ENCODE measurements at places on chromosomes 1 and 21.

DNA sequence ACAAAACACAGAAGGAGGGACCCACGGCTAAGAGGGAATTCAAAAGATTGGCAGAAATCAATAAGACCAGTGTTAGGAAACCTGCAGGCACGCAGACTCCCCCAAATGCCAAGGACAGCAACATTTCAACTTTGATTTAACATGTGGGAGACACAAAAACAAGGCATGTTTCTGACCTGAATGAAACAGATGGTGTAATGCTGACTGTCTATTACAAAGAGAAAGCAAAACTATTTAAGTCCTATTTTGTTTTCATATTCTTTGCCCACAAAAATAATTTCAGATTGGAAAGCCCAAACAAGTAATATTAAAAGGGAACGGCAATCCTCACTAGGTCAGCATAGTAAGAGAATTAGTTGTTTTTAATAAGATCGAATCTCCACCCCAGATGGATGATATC lies 107.9 kb downstream of the S1PR1 start:
- no peak for DNase-seq

DNA sequence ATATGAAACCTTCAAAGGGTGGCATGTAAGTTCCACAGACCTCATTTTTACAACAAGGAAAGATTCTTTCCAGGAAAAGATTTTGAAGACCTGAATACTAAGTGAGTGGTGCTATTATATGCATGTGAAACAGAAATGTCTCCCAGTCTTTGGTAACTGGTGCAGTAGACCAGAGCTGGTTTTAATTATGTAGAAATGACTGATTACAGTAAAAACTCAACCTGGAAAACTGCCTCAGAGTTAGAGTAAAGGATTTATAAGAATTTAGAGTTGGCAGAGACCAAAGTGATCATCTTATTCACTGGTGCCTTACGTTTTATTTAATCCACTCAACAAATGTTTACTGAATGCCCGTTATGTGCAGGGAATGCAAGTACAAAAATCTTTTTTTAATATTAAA lies 30.2 kb upstream of the LRRC8D start:
- no peak for DNase-seq

GRCh38 chr1:63758791-63759190 lies 15.0 kb upstream of the ROR1 start:
- DNase-seq: no peak

- DNase-seq: no peak
These were observed 47.2 kb downstream of the PTPRF start for GRCh38 chr1:43577655-43578542.

- no peak for DNase-seq
These were observed 47.6 kb upstream of the PPP2R5A start for GRCh38 chr1:212237651-212238050.

DNA sequence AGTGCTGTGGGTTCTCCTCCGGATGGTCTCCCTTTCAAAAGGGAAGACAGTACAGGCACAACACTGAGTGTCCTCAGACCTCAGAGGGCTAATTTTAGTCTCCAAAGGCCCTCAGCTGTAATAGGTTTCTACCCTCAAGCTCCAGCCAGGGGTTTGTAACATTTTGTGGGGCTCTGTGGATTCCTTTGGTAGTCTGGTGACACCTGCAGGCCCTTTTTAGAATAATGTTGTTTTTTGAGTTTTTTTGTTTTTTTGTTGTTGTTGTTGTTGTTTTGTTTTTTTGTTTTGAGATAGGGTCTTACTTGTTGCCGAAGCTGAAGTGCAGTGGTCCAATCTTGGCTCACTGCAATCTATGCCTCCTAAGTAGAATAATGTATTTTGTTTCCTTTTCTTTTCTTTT lies 15.0 kb upstream of the TMEM201 start:
- peak; percentile 29 for DNase-seq

GRCh38 chr1:12345350-12346217 lies 115.8 kb downstream of the VPS13D start:
- DNase-seq: peak; percentile 48

DNA sequence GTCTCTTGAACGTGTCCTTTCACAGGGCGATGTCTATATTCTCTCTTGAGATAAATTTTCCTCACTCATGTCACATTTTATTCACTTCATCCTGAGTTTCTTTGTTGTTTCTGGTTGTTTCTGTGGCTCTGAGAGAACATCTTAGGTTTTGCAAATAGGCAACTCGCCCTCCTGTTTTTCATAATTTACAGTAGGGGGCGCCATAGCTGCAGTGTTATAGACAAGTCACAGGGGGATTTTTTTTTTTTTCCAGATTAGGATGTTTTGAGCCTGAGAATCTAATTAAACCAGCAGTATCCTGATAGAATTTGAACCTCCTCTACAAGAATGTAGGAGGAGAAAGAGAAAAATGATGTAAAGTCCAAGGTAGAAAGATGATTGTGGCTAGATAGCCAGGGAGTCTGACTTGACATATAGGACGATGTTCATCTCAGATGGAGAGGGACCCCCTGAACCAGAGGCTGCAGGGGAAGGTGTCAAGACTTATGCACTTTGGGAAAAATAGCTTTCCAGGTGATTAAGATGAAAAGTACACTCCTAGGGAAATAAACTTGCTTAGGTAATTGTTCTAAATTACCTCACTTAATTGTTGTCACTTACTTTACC lies 76.3 kb downstream of the ZP4 start:
- peak; percentile 39 for DNase-seq

GRCh38 chr1:248847181-248847955 lies 9.3 kb downstream of the ZNF672 start:
- no peak for DNase-seq

DNA sequence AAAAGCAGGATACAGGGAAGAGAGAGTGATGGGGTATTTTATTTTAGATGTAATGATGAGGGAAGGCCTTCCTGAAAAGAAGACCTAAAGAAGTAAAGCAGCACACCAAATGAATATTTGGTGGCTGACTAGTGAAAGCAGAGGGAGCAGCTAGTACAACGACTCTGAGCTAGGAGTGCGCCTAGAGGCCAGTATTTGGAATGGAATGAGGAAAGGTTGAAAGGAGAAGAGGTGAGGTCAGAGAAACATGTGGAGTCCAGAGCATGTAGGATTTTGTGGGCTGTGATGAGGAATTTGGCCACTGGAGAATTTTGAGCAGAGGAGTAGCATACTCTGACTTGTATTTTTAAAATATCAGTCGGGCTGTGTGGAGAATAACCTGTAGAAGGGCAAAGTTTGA lies 11.8 kb upstream of the RPL5 start:
- DNase-seq: no peak

DNA sequence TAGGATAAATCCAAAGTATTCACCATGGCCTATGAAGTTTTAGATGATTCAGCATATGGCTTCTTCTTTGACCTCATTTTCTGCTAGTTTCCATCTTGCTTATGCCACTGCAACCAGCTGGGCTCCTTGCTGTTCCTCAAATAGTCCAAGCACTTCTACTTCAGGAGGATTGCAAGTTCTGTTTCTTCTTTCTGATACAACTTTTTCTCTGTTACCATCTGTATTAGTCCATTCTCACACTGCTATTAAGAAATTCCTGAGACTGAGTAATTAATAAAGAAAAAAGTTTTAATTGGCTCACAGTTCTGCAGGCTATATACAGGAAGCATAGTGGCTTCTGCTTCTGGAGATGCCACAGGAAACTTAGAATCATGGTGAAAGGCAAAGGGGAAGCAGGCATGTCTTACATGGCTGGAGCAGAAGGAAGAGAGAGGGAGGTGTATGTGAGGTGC lies 20.3 kb downstream of the PTGS2 start:
- peak; percentile 75 for DNase-seq

DNA sequence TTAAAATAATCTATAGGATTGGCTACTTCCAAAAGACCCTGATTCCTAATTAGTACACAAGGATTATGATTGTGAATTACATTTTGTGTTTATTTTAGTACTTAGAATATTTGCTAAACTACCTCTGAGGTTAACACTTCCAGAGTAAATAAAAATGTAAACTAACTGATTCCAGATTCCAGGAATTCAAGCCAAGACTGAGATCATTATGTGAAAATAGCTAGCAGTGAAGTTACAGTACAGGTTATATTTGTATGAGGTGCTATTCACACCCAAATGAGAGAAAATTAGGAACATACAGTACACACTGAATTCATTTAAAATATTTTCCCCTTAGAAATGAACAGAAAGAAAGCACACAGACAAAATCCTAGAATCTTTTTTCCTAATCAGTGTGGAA lies 28.8 kb downstream of the TTLL7 start:
- DNase-seq: no peak

- no peak for DNase-seq
These were observed 27.8 kb upstream of the RAP1GAP start for GRCh38 chr1:21696931-21697330.

DNA sequence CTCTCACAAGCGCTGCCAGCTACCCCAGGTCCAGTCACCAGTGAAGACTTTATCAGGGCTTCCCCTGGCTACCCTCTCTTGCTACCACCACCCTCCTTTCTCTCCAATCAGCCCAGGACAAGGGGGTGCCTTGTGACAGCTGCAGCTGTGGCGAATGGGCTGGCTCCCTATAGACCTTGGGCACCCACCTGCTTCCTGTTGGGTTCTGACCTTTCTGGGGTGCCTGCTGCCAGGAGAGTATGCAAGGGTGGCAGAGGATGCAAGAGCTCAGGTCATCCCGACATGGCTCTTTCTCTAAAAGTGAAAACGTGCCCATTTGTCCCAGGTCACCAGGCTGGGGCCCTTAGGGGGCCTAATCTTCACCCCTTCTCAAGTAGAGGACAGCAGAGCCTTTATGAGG lies 6.6 kb downstream of the KLHDC8A start:
- DNase-seq: no peak

DNA sequence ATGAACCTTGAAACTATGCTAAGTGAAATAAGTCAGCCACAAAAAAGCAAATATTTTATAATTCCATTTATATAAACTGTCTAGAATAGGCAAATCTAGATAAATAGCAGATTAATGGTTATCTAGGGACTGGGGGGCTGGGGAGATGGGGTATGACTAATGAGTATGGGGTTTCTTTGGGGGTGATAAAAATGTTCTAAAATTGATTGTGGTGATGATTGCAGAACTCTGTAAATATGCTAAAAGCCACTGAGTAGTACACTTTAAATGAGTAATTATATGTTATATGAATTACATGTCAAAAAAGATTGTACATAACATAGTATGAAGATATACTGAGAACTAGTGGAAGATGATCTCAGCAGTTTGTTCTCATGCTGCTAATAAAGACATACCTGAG lies 675.0 kb downstream of the KIF26B start:
- DNase-seq: no peak

- peak; percentile 78 for DNase-seq
These were observed 167.3 kb downstream of the FASLG start for GRCh38 chr1:172826096-172826741.

- DNase-seq: peak; percentile 64
These were observed 28.5 kb downstream of the NIBAN1 start for GRCh38 chr1:184945678-184946412.

DNA sequence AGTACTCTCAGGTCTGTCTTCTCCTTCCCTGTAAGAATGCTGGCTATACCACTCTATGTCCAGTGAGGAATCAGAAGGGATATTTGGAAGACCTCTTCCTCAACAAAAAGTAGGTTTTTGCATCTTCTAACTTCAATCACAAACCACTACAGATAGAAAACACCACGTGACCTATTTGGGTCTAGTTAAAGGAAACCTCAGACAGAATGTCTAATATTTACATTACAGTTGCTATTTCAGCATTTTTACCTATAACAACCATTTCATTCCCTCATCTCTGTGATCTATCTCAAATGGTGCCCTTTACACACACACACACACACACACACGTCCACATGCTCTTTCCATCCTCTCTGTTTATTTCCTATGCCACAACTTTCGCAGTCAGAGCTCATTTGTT lies 7.9 kb upstream of the ADORA3 start:
- no peak for DNase-seq

- no peak for DNase-seq
These were observed 65.4 kb upstream of the ESRRG start for GRCh38 chr1:216788671-216789070.

DNA sequence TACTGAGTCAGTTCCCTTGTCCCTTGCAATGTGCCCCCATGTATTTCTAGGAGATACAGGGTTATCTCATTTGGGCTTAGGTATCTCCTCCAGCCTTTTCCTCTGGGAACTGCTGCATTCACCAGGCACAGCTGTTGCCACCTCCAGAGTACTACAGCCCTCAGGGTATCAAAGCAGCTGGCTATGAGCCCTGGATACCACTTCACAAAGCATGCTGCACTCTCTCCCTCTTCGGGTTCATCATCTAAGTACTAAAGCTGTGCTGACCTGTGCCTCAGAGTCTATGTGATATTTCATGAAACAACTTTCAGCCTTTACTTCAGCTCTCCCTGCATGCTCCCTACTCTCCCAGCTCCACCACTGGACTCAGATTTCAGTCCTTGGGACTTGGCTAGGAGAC lies 62.3 kb downstream of the CCDC185 start:
- no peak for DNase-seq

- no peak for DNase-seq
These were observed 8.1 kb downstream of the SNX7 start for GRCh38 chr1:98669355-98670296.

DNA sequence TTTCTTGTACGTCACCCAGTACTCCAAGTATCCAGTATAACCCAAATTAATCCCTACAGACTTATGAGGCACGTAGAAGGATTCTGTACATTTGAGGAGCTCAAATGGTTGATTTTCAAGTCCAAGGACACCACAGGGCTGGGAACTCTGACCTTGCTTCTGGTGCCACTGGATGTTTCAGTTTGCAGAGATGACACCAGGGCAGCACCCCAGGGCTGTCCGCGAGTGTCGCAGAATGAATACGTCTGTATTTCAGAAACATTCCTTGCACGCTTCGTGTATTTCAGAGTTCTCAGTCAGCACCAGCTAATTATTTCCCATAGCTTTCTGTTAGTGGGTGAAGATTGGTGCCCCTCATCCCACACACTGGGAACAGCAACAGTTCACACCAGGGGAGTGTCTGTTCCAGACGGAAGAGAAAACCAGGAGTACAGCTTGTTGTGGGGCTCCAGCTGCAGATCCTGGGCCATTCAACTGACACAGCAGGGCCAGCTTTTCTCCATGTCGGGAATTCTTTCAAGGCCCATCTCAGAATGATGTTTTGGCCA lies 159.2 kb downstream of the RHOU start:
- no peak for DNase-seq

DNA sequence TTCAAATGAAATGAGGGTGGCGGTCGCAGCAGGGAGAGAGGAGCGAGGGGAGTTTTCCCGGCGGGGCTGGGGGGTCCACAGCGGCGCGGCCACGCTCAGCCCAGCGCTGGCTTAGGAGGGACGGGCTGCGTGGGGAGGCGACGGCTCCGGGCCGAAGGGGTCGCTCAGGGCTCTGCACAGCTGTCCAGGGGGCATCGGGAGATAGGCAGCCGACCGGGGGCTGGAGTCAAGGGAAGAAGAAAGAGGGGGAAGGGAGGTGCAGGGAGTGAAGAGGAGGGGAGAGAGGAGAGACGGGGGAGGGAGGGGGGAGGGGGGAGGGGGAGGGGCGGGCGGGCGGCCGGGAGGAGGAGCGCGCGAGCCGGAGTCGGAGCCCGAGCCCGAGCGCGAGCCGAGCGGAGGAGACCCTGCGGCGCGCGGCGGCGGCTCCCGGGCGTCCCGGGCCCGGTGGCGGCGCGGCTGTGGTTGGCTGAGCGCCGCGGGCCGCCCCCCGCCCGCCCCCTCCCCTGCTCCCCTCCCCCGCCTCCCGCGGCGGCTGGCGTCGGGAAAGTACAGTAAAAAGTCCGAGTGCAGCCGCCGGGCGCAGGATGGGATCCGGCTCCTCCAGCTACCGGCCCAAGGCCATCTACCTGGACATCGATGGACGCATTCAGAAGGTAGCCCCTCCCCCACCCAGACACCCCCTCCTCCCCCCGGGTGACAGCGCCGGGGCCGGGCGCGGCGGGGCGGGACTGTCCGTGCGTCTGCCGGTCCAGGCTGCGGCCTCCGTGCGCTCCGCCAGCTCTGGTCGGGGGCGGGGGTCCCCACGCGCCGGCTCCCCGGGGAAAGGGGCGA lies at the start of gene PDE9A:
TSS of gene PDE9A (plus strand) at position 391 of the 831 bp plus-strand sequence. CDS start at position 585, 194 bp downstream.
- DNase-seq: peak; percentile 20

Measured in suppressor macrophage (primary cell).